Activated CD4-positive, alpha-beta T cell treated with anti-CD3 and anti-CD28 coated beads, Interleukin-2, amount 10 ng/mL, durations not matched to agents 7 days and 5 days (primary cell): ENCODE measurements at places on chromosomes 12 and 14. TPM values are rescaled to one million over a fixed set of nuclear protein-coding genes. Genes with fewer than 3 reads are reported as not detected.

Gene SPX
- not detected for total RNA-seq

Gene RD3L
- total RNA-seq = not detected

Gene LMO3
- total RNA-seq = not detected

Gene EPYC
- total RNA-seq = not detected

Gene ACSM4
- total RNA-seq = not detected

Gene CRIP1
- 702 TPM for total RNA-seq

Gene DCN
- not detected for total RNA-seq

- H3K36me3 ChIP-seq = peaks cover 7% of the 10 kb centered on the region
- no peak overlapping the region for H3K4me3 ChIP-seq
- peaks cover 11% of the 10 kb centered on the region for H3K27me3 ChIP-seq
- no peak overlapping the region for H3K27ac ChIP-seq
Observed at GRCh38 chr14:91439345-91439744, 21.7 kb upstream of the CCDC88C start.

- H3K27ac ChIP-seq = no peak overlapping the region
- no peak overlapping the region for H3K4me3 ChIP-seq
- H3K36me3 ChIP-seq = no peaks in the 10 kb centered on the region
- DNase-seq = no peak
Observed at GRCh38 chr12:85425926-85426325, 145.9 kb downstream of the ALX1 start.

DNA sequence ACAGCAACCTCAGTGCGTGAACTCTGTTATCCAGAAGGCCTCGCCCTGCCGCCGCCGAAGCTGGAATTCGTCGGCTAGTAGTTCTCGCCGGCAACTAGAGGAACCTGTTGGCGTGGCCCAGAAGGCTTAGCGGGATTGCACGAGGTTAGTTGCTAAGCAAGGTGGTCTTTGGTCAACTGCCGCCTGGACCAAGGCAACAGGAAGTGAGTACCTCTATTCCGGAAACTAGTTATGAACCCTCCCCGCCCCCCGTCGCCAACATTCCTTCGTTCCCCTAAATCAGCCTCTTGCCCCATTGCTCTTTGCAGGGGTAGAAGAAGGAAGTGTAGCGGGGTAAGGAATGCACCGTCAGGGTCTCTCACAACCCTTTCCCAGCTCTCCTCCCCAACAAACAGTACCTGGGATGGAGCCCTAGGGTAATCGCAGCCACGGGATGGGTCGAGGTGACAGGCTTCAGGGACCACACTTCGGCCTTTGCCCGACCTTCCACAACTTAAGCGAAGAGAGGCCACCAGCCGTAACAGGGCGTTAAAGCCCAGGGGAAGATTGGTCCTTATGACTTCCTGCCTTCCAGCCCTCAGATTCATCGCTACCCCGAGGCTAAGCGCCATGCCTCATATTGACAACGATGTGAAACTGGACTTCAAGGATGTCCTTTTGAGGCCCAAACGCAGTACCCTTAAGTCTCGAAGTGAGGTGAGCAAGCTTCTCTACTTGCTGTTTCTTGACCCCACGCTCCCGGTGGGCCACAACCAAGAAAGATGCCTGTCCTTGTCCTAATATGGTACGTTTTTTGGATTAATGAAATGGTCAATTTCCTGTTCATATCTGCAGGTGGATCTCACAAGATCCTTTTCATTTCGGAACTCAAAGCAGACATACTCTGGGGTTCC is at the start of gene GMPR2:
Gene GMPR2 (plus strand): TSS at position 285 of the 893 bp plus-strand sequence. CDS start 325 bp downstream, at position 610.
- peaks cover 39% of the 10 kb centered on the region for H3K36me3 ChIP-seq
- peaks cover 61% of the 10 kb centered on the region for H3K4me1 ChIP-seq
- no peaks in the 10 kb centered on the region for H3K27me3 ChIP-seq
- peak within 1 kb of the TSS; percentile 93 for H3K27ac ChIP-seq

DNA sequence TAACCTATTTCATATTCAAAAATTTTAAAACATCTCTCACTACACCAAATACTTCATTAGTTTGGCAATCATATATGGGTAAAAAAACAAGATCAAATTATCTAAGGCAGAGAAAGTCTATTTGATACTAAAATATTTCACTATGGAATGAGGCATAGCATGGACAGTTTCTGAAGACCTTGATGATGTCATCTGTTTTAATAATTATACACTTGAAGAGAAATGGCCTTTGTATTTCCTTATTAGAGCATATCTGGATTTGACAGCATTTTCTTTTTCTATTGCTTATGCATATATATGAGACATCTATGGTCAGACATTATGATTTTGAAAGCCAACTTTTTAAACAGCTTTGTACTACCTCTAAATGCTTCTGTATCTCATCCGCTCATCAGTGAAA is 88.6 kb downstream of the DDHD1 start:
- peaks cover 3% of the 10 kb centered on the region for H3K4me1 ChIP-seq
- H3K36me3 ChIP-seq = peaks cover 33% of the 10 kb centered on the region
- no peak overlapping the region for H3K27ac ChIP-seq
- no peaks in the 10 kb centered on the region for H3K27me3 ChIP-seq
- no peak for DNase-seq

- no peaks in the 10 kb centered on the region for H3K27me3 ChIP-seq
- no peak for DNase-seq
- H3K4me1 ChIP-seq = no peaks in the 10 kb centered on the region
Observed at GRCh38 chr12:92248977-92249376, 103.3 kb upstream of the BTG1 start.

DNA sequence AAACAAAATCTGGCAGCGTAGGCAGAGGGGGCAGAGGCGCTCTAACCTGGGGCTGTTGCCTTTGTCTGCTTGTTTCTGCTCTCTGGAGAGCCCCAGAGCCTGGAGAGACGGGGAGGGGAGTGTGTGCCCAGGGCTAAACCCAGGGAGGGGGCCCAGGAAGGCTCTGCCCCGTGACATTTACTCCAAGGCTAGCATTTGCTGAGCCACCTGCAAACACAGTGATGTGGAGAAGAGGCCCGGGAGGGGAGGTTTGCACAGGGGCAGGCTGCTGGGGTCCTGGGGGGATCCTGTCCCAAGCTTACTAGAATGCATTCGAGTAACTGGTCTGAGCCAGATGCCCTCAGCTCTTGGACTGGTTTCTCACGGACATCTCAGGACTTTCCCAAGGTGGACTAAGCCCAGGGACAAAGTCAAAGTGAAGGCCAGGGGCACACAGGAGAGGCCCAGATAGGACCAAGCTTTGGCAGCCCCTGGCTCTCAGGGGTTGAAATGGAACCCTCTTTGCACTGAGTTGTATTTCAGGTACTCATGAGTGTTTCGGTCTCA is 12.0 kb downstream of the MEG3 start:
- H3K4me3 ChIP-seq = no peak overlapping the region
- no peak for DNase-seq
- H3K4me1 ChIP-seq = no peaks in the 10 kb centered on the region
- no peaks in the 10 kb centered on the region for H3K27me3 ChIP-seq

DNA sequence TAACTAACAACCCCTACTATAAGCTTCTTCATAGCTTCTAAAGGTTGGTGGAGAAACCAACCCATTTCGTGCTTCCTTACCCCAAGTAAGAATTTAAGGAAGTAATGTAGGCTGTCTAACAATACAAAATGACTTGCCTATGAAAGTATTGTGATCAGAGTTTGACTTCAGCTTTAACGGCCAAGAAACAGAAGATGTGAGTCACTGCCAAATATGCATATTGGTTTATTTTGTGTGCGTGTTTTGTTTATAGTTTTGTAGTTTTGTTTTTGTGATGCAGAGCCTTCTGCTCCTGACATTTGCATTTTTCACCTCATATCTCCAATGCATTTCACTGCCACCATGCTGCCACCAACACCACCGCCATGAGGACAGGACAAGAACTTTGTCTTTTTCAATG is 146.0 kb downstream of the FBXL14 start:
- H3K27ac ChIP-seq = no peak overlapping the region
- H3K27me3 ChIP-seq = no peaks in the 10 kb centered on the region
- DNase-seq = no peak
- no peak overlapping the region for H3K4me3 ChIP-seq
- no peaks in the 10 kb centered on the region for H3K4me1 ChIP-seq

GRCh38 chr14:104516906-104517305 is 62.7 kb upstream of the C14orf180 start:
- no peak for DNase-seq
- H3K27me3 ChIP-seq = no peaks in the 10 kb centered on the region
- no peak overlapping the region for H3K4me3 ChIP-seq

DNA sequence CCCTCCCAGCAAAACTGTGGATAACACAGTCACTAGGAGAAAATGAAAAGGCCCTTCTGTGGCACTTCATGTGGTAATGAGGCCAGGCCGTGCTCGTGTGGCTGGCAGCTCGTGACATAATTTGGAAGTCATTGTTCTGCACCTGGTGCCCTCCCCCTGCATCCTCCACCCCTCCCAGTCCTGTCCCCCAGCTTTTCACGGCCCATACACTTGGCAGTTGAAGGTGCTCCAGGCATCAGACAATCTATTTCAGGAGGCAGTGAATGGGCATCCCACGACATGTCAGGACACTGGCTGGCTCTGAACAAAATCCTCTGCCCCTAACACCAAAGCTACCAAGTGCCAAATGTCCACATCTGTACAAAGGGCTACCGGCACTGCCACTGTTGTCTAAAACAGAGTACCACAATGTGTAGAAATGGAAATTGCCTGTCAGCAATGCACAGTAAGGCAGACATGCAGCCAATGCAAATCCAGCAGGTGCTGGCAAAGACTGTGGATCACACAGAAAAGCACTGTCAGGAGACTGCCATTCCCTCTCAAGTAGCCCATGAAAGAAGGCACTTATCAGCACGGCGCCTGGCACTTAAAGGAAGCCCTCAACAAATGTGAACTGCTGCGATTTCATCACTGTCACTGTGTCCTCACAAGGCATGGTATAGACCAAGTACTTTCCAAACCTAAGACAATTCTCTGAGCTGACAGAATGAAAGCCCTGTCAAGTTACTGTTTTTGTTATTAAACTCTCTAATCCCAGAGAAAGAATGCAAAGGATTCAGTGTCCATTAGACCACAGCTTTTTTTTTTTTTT is 39.1 kb downstream of the CORO1C start:
- H3K4me1 ChIP-seq = peaks cover 79% of the 10 kb centered on the region
- peak overlapping the region; percentile 91 for H3K27ac ChIP-seq
- H3K36me3 ChIP-seq = peaks cover 7% of the 10 kb centered on the region
